ENCODE measurements at places on chromosomes 7 and 10.

DNA sequence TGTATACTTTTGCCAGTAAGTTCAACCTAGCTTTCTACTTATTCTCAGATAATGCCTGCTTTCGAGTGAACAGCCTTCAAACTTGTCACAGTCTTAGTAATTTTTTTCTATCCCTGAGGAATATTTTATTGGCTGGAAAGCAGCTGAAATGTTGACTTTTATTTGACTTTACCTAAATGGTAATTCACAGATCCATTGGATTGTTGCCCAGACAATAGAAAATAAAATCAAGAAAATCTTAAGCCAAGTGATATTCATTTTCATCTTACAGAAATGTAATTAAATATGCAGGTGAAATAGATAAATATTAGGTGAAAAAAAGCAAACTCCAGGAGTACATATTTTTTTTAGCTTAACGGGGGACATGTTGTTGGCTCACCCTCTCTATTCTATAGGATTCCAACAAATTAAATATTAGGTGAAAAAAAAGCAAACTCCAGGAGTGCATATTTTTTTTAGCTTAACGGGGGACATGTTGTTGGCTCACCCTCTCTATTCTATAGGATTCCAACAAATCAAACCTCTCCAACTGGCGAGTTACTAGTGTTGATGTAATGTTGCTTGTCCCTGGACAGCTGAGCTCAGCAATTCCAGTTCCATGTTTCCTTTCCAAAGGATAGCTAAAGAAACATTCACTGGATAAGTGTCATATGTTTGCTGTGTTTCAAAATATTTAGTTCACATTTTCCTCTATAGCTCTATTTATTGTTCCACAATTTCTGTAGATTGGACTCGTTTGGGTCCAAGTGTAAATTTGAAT is 4.2 kb downstream of the TMEM26 start:
- DNase-seq: no peak

GRCh38 chr7:74129887-74130286 is 44.3 kb upstream of the EIF4H start:
- DNase-seq: no peak

DNA sequence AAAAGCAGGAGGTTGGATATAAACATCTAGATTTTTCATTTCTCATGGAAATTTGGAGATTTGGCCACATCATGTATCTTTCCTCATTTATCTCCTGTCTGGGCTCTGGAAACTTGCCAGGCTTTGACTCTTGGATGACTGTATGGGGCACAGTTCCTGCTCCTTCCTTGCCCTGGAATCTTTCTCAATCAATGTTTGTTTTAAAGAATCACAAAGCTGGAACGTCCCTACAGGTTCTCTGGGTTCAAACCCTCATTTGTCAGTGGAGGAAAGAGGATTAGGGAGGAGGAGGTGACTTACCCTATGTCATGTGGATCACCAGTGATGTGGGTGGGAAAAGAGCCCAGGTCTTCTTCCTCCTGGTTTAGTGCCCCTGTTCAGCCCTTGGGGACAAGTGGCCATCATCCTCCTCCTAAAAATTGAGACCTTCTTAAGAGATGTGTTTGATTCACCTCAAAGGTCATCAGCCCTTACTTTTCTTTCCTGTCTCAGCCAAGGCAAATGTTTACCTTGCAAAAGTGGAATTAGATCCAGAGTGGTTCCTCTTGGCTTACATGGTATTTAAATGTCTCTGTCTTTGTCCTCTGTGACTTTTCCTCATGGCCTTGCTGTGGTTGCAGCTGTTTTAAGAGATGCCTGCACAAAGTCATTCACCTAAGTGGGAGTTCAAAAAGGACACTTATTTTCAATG is 38.8 kb upstream of the PDZD8 start:
- no peak for DNase-seq

DNA sequence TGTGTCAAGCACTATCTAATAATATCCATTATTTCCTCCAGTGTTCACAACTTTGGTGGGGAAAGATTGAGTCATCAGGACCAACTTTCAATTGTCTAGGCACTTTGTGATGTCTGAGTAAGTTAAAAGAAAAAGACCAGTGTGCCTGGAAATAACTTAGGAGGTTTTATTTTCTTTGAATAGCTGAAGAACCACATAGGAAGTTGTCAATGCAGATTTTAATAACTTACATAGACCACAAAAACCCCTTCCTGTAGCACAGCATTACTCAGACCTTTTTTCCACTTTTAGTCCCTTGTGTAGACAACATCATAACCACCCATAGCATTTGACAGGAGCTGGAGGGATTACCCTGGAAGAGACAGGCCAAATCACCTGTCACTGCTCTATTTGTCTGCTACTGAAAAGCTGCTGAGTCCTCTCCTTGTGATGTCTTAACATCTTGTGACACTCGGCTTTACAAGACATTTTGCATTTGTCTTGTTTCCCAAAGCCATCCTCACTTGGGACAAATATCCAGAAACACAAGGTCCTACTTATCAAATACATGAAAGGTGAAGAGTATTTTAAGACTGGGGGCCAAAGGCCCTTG is 241.5 kb upstream of the PTER start:
- DNase-seq: no peak

- DNase-seq: no peak
These were observed 26.5 kb upstream of the AFAP1L2 start for GRCh38 chr10:114430688-114431413.

DNA sequence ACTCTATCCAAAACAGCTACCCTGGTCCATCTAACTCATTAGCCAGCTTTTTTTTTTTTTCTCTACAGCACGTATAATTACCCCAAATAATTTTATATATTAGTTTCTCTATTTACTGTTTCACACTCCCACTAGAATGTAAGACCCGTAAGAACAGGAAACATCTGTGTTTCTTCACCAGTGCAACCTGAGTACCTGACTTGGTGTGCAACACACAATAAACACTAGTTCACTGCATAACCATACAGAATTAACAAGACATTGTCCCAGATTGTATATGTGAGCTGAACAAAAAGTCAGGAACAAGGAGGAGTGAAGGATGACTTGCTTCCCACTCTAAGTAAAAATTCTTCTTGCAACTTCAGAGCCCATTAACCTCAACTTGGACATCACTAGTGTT is 180.2 kb upstream of the AKR1E2 start:
- DNase-seq: no peak
